Activated T-helper 2 cell treated with anti-CD3 and anti-CD28 coated beads, Interferon-gamma antibody, Interleukin-2, Interleukin-4, amounts not matched to agents 10 μg/mL and 5 μg/mL and 100 μg/mL, durations not matched to agents 14 hours and 24 hours and 36 hours (primary cell): ENCODE measurements at places on chromosomes 13 and 19. TPM values are rescaled to one million over a fixed set of nuclear protein-coding genes. Genes with fewer than 3 reads are reported as not detected.
A peak's percentile ranks its signal among the peaks of the same experiment; 100 is the strongest.

TLE6 gene
- 1.4 and 1.5 TPM in 2 replicates for total RNA-seq

DNA sequence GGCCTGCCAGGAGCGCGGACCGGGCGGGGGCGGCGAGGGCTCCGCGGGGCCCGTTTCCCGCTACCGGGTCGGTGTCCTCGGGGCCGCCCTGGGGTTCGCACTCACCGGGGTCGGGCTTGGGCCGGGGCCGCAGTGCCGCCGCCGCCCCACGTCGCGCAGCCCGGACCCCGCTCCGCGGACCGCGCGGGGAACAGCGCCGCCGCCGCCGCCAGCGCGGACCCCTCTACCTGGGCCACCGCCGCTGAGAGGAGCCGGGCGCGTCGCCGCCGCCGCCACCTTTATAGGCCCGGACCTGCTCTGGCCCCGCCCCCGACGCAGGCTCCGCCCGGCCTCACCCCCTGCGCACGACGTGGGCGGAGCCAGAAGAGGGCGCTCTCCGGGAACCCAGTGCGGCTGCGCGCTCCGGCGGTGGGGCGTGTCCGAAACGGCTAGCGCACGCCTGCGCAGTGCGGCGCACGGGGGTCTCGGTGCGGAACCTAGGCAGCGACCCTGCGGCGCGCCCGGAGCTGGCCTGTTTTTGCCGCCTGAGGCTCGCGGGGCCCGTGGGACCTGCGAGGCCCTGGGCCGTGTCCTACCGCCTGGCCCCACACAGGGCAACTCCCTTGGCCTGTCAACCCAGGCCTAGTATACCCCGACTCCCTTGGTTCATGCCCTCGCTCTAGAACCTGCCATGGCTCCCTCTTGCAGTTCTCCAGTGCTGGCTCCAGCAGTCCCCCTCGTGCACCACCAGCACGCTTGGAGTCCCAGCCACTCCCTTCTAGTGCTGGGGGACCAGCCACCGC is at the start of gene MKNK2:
Gene MKNK2 (minus strand): TSS at position 254 of the 782 bp plus-strand sequence. CDS start 393 bp downstream, outside the sequence.
- peaks cover 21% of the 10 kb centered on the region for H3K36me3 ChIP-seq
- peaks cover 25% of the 10 kb centered on the region for H3K4me1 ChIP-seq
- H3K4me3 ChIP-seq, result peak within 1 kb of the TSS; percentile 82
- peak; percentile 91 for DNase-seq
- H3K27me3 ChIP-seq, result no peaks in the 10 kb centered on the region
- peak within 1 kb of the TSS; percentile 86 for H3K27ac ChIP-seq

GRCh38 chr19:2089001-2089711 is 7.0 kb downstream of the MOB3A start:
- peak overlapping the region; percentile 95 for H3K27ac ChIP-seq
- peaks cover 57% of the 10 kb centered on the region for H3K4me1 ChIP-seq
- no peak for DNase-seq
- peak overlapping the region; percentile 51 for H3K4me3 ChIP-seq
- no peaks in the 10 kb centered on the region for H3K27me3 ChIP-seq

GRCh38 chr19:20667281-20667680 is 5.9 kb upstream of the ZNF626 start:
- H3K4me1 ChIP-seq, result no peaks in the 10 kb centered on the region
- DNase-seq, result no peak
- H3K27ac ChIP-seq, result no peak overlapping the region
- H3K27me3 ChIP-seq, result no peaks in the 10 kb centered on the region
- H3K4me3 ChIP-seq, result no peak overlapping the region

- H3K27me3 ChIP-seq, result no peaks in the 10 kb centered on the region
- H3K36me3 ChIP-seq, result no peaks in the 10 kb centered on the region
- H3K4me1 ChIP-seq, result no peaks in the 10 kb centered on the region
- H3K27ac ChIP-seq, result no peak overlapping the region
- DNase-seq, result no peak
Observed at GRCh38 chr13:65650321-65650720, 1579.8 kb downstream of the PCDH9 start.
